Activated CD8-positive, alpha-beta memory T cell treated with anti-CD3 and anti-CD28 coated beads for 1 hour (primary cell): ENCODE measurements at places on chromosomes 6 and 20.

DNA sequence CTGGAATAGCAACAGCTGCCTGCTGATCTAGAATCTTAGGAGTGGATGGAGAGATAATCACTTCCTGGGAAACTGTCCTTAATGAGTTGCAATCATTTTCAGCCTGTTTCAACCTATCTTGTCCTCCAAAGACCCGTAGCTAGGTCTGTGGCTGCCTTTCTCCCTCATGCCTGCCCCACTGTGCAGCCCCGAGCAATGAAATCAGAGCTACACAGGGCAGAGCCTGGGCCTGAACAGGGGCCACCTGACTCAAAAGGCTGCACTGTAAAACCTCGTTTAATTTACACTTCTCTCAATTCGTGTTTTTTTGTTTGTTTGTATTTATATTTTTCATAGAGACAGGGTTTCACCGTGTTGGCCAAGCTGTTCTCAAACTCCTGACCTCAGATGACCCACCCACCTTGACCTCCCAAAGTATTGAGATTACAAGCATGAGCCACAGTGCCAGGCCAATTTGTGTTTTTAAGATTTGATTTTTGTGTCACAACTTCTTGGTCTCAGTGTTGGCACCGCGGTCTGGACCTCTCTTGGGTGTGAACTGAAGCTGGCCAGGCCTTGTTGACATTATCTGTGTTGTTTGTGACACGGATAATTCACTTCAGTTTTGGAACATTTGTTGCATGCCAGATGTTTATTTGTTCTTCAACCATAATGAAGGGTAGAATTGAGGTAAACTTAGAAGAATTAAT lies 21.5 kb downstream of the GGTLC1 start:
- no peak for DNase-seq

- no peak for DNase-seq
Observed at GRCh38 chr20:58840816-58841538, 9.7 kb downstream of the GNAS-AS1 start.

DNA sequence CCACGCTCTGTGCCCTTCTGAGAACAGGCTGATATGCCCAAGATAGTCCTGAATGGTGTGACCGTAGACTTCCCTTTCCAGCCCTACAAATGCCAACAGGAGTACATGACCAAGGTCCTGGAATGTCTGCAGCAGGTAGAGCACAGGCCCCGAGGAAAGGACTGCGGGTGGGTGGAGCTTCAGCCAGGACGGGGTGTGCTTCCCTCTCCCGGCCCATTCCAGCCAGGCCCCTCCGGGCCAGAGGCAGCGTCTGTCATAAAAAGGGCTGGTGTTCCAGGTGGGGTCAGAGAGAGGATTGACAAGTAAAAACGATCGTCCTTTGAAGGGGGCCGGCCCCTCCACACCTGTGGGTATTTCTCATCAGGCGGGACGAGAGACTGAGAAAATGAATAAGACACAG lies 1.3 kb downstream of the RTEL1 start:
- no peak for DNase-seq

- DNase-seq = no peak
Observed at GRCh38 chr6:12718015-12718414, 1.4 kb downstream of the PHACTR1 start.

DNA sequence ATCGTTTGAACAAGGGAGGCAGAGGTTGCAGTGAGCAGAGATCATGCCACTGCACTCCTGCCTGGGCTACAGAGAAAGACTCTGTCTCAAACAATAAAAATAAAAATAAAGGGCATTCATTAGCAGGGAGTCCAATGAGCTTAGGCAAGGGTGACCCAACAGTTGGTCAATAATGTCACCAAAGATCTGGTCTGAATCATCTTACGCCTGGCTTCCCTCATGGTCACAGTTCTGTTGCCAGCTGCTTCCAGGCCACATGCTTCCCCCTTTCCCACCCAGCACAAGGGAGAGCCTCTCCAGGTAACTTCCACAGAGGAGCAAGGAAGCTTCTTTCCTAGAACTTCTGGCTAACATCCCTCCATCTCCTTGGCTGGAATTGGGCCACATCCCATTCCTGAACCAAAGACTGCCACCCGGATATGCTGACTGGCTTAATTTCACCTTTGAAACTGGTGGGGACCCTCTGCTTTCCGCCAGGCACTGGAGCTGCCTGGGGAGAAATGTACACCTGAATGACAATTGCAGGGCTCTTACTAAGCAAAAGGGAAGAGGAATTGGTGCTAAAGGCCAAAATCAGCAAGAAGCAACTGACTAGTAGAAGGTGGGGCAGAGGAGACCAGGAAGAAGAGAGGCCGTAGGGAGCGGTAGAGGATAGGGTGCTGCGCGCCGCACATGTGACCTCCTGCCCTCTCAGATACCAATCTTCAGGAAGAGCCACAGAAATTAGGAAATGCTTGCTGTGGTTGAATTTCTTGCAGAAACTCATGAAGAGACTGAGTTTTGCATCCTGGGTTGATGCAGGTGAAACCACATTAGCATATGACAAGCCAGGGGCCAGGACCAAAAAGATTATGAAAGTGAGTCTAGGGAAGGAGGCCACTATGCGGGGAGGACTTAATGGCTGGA lies 8.3 kb upstream of the SCML4 start:
- DNase-seq = no peak
